ENCODE measurements at places on chromosomes 13 and 19.

GRCh38 chr19:45591004-45591637 lies 6.5 kb upstream of the OPA3 start:
- DNase-seq, result peak; percentile 49

GRCh38 chr13:46685006-46685730 lies 111.8 kb downstream of the ESD start:
- no peak for DNase-seq

DNA sequence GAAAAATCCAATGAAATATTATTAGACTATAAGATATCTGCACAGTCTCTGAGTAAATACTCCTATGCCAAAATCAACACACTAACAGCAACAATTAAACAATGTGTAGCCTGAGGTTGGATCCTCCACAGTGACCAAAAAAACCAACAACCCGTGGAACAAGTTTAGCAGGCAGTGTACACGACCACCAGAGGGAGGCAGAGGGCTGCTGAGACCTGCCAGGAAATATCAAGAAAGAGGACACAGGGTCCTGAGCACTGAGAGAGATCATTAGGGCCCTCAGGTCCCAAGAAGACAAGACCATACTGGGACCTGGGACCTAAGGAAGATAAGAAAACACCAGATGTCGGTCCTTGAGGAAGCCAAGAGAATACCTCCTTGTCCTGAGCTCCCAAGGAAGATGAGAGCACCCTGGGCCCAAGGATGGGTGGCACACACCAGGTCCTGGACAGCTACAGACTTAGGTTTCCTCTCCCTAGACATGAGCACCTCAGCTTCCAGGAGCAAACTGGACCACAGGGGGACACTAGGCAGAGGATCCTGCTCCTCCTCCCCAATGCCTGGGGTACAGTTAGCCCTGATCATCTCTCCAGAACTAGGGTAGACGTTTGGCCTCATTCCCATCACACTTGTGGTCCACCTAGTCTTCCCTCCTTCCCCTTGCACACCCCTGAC lies 822 bp upstream of the ZNF274 start:
- DNase-seq, result peak; percentile 43

GRCh38 chr13:107065036-107065435 lies 497.1 kb upstream of the ARGLU1 start:
- no peak for DNase-seq

- no peak for DNase-seq
These were observed 149.5 kb downstream of the DCT start for GRCh38 chr13:94329754-94330551.

DNA sequence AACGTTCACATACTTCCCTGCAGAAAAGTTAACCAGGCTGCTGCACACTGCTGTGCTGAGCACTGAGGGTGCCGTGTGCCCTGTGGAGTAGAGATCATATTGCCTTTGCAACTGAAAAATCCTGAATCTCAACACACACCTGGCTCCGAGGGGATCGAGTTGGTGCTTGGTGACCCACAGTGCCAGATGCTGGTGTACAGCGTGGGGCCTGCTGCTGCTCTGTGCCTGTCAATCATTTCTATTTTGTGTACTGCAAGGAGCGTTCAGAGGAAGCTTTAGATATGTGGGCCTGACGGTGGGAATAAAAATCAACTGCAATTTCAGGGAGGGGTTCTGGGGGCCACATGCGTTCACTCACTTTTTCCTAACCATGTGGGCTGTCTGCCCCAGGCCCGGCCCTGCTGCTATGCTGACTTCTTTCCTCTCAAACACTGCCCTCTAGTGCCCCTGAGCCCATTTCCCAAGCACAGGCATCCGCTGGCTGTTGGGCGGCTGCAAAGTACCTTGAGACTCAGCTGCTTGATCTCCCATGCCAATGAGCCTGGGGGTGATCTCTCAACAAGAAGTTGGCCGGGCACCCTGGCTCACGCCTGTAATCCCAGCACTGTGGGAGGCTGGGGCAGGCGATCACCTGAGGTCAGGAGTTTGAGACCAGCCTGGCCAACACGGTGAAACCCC lies 9.7 kb upstream of the LENG8 start:
- peak; percentile 23 for DNase-seq

- DNase-seq, result no peak
These were observed 125.9 kb downstream of the SIPA1L3 start for GRCh38 chr19:38032951-38033350.

DNA sequence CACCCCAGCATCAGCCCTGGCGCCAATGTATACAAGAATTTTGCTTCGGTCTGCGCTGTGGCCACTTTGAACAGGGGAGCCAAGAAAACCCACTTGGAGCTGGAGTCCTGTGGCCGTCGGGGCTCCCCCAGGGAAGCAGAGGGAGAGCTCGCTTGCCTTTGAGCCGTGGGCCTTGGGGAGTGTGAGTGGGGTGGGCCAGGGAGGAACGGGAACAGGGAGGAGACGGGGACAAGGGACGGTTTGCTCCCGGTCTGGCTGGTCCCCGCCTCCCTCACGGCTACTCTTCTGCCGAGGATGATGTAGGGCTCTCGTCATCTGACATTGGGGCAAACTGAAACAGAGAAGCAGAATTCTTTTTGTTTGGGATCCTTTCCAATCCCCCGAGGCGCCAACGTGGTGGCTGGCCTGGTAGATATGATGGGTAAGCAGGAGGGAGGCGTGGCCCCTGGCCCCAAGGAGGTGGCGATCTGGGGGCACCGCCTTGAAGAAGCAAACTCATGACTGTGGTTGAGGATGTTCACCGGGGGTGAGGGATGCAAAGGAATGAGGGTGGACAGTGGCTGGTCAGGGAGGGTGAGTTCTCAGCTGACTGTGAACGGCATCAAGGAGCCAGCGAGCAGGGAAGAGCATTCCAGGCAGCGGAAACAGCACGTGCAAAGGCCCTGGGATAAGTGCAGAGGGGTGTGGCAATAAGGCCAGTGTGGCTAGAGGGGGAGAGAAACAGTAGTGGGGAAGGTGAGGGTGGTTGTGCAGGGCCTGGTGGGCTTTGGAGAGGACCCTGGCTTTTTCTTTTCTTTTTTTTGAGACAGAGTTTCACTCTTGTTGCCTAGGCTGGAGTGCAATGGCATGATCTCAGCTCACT lies 10.9 kb upstream of the SPC24 start:
- DNase-seq, result no peak

DNA sequence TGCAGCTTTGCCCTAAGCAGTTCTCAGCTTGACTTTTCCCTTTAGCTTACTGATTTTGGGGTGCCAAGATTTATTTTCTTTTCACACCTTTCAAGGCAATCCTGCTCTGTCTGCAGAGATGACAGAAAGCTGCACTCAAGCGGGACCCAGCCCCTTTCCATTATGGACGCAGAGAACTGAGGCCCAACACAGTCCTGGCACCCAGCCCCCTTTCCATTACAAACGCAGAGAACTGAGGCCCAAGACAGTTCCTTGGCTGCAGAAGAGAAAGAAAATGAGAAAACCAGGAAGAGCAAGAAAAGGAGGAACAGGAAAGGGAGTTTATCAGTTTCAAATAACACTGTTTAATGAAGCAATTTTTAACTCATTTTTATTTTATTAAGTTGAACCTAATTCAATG lies 36.8 kb upstream of the ATP11A start:
- no peak for DNase-seq

GRCh38 chr13:73224703-73225102 lies 165.9 kb downstream of the KLF5 start:
- no peak for DNase-seq

DNA sequence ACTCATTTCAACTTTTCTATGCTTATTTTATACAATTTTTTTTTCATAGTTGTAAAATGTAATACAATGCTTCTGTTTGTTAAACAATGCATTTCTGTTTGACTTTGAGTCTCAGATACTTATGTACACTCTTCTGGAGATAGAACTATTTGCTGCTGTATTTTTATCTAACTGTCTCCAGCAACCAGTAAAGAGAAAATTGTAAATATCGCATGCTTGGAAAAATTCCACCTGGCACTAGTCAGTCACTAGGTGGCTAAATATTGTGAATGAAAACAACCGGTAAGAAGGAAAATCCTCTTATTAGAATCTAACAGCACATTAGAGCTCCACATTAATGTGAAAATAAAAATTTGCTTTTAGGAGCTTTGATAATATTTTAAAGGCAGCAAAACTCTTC lies 876.5 kb downstream of the PCDH9 start:
- no peak for DNase-seq

DNA sequence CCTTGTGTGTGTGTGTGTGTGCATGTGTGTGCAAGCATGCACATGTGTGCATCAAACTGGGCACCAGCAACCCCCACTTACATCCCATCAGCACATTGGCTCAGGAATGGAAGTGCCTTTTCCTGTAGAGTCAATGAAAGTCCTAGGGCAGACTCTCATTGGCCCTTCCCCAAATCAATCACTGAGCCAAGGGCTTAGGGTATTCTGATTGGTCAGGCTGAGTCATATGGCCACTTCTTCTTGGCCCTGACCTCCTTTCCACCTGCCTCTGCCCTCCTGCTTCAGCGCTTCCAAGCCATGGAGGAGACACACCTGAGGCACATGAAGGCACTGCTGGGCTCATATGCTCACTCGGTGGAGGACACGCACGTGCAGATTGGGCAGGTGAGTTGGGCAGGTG lies 20.9 kb downstream of the FCHO1 start:
- DNase-seq, result no peak

DNA sequence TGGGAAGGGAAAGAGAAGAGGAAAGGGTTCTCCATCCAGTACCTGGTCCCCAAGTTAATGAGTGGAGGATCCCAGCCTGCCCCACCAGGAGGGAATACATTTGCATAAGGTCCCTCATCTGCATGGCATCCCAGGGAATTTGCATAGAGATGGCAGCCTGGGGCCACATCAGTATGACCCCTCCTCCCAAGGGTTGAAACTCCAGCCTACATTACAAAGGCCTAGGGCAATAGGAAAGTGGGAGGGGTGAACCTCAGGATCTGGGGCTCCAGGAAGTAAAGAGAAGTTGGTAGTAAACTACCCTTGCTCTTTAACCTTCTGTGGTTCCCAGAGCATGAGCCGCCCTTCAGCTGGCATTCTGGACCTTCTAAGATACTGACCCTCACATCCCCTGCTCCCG lies 6.8 kb upstream of the NECTIN2 start:
- DNase-seq, result no peak

DNA sequence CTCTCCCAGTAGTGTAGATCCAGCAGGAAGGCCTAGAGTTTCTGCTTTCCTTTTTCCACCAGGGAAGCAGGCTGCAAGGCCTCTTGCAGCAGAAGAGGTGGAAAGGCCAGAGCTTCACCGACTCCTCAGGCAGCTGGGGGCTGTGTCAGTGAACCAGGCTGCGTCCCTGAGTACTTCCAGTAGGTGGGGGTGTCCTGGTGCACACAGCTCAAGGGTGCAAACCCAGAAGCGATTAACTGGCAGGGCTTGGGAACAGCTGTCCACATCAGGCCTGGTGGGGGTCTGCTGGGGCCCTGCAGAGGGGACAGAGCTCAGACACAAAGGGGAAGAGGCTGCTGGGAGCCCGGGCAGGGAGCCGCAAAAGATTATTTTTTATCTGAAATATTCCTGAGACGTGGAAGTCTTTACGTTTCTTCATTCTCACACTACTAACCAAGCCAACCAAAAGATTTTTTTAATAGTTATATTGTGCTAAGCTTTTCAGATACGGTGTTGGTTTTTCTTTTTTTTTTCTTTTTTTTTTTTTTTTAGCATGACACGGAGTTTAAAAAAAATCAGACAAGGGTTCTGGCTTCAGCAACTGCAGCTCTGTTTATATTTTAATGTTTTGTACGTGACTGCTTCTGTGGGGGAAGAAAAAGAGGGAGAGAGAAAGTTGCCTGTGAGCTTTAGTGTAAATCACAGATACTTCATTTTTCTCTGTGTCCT lies 11.0 kb downstream of the TSHZ3 start:
- no peak for DNase-seq

GRCh38 chr19:1089891-1090290 lies 5.3 kb downstream of the POLR2E start:
- DNase-seq, result no peak

GRCh38 chr13:98201189-98201588 lies 24.1 kb upstream of the RNF113B start:
- DNase-seq, result no peak

GRCh38 chr13:99639126-99639525 lies 137.9 kb downstream of the TM9SF2 start:
- no peak for DNase-seq

- DNase-seq, result no peak
These were observed 205.1 kb downstream of the DACH1 start for GRCh38 chr13:71661921-71662320.

GRCh38 chr19:5057860-5058259 lies 88.9 kb downstream of the KDM4B start:
- no peak for DNase-seq

GRCh38 chr13:32431361-32431760 lies 3.4 kb upstream of the N4BP2L1 start:
- no peak for DNase-seq

GRCh38 chr19:29573486-29573885 lies 32.6 kb upstream of the POP4 start:
- DNase-seq, result no peak

- DNase-seq, result no peak
These were observed 1.4 kb upstream of the RASL11A start for GRCh38 chr13:27269114-27269665.

DNA sequence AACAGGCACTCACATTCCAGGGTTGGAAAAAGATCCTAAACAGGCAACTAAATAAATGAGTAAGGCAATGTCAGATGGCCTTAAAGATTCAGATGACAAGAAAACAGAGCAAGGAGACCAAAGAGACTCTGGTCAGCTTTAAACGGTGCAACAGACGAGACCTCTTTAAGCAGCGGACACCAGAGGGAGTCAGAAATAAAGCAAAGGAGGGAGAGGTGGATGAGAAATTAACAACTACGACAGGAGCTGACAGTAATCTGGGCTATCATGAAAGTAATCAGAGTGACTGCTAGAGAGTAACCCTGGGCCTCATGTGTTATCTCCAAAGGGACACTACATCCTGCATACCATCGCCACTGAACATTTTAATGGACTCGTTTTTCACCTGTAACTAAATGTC lies 1.1 kb downstream of the ZNF550 start:
- DNase-seq, result no peak

DNA sequence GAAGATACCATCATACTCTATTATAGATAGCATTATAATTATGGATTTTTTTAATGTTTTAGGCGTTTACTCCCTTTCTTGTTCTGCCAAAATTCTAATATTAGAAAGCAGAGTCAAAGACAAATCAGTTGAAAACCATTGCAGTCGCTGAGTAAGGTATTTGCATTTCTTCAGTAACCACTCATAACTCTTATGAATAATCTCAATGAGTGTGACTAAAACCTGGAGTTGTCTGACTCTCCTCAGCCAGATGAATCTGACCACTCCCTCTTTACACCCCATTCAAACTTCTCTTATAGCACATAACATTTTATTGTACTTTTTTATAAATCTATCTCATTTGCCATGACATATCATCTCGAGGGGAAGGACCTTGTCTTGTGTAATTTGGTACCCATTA lies 1006.5 kb downstream of the DIAPH3 start:
- no peak for DNase-seq

Measured in mucosa of gallbladder (tissue), 1 donor.